Activated CD4-positive, alpha-beta T cell treated with anti-CD3 and anti-CD28 coated beads, Interleukin-2, amount 50 U/mL, for 24 hours (primary cell): ENCODE measurements at places on chromosomes 7 and 10.

DNA sequence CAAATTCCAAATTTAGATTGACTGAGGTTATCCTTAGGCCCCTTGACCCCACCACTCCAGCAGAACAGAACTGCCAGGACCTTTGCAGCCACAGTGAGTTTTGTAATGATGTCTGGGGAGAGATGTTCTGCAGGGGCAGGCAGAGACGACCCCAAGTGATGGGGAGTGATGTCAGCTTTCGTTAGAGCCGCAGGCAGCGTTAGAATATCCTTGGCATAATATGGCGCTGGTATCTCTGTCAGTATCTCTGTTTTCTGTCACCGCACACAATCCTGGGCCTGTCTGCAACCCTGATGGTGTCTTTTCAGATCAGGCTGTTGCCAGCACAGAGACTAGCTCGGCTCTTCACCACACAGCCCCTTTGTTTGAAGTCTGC, 1083.6 kb downstream of the KCNMA1 start:
- no peak for DNase-seq

GRCh38 chr10:127836966-127837365, 55.8 kb downstream of the CLRN3 start:
- no peak for DNase-seq

DNA sequence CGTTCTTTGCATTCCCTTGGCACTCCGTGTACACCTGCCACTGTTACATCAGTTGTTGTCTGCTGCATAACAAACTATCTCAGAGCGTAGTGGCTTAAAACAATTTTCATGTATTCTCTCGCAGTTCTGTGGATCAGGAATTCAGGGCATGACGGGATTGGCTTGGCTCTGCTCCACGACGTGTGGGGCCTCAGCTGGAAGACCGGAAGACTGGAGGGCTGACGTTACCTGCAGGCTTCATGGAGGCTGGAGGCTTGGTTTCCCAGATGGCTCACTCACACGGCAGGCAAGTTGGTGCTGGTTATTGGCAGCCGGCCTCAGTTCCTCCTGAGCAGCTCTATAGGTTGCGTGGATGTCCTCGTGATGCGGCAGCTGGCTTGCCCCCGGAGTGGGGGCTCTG, 25.5 kb downstream of the NYAP1 start:
- DNase-seq: no peak

- DNase-seq: no peak
These were observed 502.2 kb downstream of the ARL4A start for GRCh38 chr7:13189668-13190067.

GRCh38 chr7:35820858-35821257, 20.0 kb downstream of the SEPTIN7 start:
- DNase-seq: no peak

DNA sequence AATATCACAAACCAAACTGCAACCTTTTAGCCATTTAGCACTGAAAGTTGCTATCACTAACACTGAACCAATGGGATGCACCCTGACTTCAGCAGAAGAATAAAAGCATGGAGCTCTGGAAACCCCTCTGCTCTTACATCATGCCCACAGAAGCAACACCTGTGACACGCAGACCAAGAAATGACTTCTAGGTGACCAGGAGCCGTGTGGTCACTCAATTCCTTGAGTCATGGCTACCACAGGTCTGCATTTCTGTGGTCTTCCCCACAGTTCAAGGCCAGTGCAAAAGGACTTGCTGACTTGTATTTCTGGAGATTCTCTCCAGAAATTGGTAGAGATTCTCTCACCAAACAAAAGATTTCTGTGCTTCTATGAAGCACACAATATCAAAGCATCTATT, 38.3 kb downstream of the NRCAM start:
- DNase-seq: no peak

DNA sequence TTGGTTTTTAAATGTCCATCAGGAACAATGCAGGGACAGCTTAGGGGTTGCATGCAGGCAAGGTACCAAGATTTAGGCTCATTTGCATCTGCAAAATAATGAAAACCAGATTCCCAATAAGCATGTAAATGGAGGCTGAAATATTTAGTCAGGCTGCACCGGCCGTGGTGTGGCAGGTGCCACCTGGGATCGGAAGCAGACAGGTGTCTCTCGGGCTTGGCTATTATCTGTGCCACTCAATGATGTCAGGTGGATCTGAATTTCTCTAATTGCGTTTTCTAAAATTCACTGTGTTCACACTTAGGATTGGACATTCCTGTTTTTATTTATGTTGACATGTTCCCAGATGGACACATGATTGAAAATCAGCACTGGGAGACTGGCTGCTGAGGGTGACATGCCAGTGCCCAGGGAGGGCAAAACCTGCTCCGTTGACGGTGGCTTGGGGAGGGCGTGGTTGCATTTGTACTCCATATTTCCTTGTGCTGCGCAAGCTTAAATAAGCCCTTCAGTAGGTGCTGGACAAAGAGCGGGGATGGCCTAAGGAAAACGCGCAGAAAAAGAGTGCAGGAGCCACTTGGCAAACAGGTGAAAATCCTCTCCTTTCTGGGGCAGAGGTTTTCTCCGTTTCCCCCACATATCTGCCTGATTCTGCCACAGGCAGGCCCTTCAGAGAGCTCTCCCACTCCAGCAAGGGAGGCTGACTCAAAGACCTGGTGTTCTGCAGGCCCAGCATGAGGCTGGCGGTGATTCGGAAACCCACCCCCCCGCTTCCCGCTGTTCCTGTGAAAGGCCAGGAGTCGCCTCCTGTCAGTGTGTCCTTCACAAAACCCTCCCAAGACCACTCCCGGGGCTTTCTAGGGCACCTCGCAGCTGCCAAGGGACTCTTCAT, 142.5 kb downstream of the WDR37 start:
- no peak for DNase-seq

- DNase-seq: no peak
These were observed 92.0 kb upstream of the PRR15 start for GRCh38 chr7:29471444-29472138.

DNA sequence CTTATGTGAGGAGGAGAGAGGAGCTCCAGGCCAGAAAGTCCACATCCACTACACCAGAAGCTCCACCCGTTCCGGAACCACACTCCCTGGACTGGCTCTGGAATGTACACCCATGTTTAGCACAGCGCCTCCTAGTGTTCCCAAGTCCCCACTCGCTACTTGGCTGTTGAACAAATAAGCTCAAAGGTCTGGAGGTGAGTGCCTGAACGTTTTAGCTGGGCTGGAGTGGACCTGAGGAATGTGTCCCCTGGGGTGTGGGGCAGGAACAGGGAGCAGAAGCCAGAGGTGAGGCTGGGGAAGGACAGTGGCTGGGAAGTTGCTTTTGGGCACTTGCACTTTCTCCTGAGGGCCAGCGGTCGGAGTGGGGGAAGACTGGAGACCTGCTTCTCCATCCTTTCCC, 164.1 kb upstream of the CDCA7L start:
- DNase-seq: no peak

DNA sequence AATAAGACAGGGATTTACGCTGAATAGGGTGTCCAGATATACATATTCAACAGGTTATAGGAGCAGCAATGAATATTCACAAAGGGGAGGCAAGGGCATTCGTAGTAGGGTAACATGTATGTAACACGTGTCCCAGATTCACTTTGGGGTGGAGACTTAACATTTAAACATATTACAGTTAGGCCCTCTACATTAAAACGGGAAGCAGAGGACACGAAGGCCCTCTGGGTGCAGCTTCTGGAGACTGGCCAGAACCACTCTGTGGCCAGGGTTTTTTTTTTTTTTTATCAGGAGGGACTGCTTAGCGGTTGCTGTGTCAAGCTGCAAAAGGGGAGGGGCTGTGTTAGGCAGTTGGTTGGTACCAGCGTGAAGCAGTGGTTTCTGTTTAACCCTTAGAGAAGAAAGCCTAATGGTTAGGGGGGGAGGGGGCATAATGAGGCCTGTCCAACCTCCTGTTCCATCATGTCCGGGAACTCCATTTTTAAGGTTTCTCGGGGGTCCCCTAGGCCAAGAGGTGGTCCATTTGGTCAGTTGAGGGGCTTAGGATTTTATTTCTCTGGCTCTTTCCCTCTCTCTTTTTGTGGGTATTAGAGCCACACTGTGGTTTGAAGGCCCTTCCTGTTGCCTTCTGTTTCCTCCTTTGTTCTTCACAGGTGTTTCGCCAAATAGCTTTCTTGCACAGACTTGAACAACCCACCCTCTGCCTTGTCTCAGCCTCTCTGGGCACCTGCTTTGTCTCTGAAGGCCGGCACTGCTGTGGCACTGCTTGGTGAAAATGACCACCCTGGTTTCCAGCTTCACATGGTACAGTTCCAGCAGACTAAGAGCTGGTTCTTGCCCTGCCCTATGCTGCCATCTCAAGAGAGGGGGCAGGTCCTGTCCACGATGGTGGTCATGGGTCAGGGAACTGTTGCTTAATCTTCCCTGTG, 26.4 kb downstream of the PRF1 start:
- no peak for DNase-seq

GRCh38 chr7:106840342-106840741, 24.7 kb upstream of the PIK3CG start:
- DNase-seq: no peak

DNA sequence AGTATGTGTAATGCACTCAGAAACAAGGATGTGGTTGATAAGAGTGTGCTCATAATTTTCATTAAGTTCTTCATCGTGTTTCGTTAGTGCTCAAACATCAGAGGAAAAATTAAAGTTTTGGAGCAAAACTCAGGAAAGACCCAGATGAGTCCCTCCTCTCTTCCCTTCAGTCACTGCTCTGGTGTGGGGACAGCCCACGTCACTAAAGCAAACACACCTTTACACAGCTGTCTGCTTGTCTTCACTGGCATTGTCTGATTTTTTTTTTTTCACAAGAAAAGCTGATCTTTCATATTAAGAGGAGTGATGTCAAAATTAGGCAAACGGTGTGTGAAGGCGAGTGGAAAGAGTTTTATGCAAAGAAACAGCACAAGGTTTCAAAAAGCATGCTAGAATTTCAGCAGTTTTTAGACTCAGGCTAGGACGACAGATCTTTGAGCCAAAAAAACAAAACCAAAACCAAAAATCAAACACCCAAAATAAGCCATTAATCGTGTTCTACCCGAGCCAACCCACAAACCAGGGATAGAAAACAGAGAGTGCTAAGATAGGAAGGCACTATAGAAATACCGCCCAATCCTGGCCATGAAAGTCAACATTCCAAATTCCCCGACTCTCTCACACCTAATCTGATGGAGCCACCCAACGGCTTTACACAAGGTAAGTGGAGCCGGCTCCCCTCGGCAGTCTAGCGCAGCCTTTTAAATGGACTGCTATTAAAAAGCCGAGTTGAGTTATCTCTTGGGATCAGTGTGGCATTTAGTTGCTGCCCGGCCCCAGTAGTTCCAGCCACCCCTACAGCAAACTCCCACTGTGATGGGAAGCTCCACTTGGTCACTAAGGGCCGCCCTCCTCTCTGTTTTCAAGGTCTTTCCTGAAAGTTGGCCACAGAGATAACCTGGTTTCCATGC, 27.9 kb upstream of the GATA3 start:
- DNase-seq: no peak

DNA sequence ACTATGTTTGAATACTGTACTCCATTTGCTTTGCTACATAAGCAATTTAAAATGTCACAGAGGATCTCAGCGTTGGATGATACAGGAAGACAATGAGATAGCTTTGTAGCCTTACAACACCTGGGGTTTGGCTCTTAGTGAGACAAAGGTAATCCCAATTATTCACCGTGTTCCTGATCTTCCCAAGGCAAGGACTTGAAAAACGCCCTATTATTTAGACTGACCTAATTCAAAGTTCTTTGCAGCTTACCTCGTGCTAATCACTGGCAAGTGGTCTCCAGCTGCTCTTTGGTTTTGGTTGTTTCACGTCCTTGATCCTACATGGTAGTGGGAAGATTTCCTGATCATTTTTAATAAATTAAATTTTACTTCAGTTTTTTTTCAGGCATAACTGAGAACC, 23.0 kb upstream of the C7orf33 start:
- DNase-seq: no peak

DNA sequence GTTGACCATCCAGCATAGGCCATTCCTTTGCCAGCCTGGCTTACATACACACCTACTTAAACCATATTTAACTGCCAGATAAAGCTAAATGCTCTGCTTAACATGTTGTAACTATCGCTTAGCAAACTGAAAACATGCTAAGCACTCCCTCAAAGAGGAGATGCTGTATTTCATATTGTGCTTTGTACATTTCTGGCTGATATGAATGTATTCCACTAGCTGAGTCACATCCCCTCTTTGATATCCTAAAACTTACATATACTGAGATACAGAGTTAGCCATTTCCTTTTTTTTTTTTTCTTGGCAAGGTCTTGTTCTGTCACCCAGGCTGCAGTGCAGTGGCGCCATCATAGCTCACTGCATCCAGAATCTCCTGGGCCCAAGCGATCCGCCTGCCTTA, 99.4 kb downstream of the TPST1 start:
- DNase-seq: no peak
